ENCODE measurements at places on chromosomes 16 and 17.
A peak's percentile ranks its signal among the peaks of the same experiment; 100 is the strongest.

- no peak for DNase-seq
Measured at GRCh38 chr17:66420961-66421371, 118.6 kb downstream of the PRKCA start.

- no peak for DNase-seq
Measured at GRCh38 chr16:4138713-4139112, 22.5 kb upstream of the ADCY9 start.

- DNase-seq = peak; percentile 46
Measured at GRCh38 chr17:17129466-17129865, 76.7 kb downstream of the PLD6 start.

DNA sequence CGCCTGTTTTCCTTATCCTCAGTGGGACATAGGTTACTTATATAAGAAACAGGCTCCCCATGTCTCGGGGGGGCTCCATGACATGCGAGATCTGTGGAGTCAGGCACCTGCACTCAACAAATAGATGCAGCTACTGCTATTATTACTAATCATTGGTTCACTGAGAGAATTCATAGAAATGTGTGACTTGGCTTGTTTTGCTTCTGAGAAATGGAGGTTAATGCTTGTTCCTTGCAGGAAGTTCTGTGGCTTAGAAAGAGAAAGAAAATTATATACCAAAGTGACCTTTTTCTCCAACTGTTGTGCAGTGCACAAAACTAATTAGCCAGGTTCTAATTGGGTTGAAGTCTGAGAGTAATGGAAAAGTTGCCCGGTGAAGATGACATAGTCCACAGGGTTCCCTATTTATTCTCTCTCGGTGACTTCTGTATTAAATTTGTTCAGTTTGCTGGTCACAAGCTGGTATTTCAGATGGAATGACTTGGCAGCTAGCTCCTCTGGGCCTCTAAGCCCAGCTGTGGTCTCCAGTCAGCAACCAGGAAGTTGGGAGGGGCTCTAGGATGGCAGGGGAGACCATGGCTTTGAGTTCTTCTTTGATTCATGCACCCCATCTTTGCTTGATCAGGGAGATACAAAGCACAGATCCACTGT is 17.6 kb upstream of the MAF start:
- no peak for DNase-seq

GRCh38 chr17:9487406-9487805 is 88.2 kb downstream of the STX8 start:
- DNase-seq = no peak

DNA sequence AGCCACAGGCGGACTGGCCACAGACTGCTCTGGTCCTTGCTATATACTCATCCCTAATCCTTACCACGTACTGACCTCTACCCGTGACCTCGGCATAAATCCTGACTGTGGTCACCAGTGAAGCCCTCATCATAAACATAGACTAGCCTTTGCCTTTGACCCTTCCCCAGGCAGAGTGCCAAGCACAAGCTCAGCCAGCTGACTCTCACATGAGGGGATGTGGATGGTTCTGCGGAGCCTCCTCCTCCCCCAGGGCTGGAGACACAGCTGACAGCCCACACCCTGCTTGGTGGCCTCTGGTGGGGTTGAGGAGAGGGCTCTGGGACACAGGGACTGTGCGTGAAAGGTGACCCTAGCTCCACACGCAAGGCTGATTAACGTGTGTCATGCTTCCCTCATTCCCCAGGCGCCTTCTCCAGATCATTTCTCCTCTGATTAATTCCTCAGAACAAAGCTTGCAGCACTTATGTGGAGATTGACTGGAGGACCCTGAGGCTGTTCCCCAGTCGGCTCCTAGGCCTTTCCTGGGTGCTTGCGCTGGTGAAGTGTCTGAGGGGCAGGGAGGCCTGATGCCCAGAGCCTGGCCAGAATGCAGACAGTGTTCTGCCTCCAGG is 241.5 kb upstream of the NLRP1 start:
- DNase-seq = no peak

DNA sequence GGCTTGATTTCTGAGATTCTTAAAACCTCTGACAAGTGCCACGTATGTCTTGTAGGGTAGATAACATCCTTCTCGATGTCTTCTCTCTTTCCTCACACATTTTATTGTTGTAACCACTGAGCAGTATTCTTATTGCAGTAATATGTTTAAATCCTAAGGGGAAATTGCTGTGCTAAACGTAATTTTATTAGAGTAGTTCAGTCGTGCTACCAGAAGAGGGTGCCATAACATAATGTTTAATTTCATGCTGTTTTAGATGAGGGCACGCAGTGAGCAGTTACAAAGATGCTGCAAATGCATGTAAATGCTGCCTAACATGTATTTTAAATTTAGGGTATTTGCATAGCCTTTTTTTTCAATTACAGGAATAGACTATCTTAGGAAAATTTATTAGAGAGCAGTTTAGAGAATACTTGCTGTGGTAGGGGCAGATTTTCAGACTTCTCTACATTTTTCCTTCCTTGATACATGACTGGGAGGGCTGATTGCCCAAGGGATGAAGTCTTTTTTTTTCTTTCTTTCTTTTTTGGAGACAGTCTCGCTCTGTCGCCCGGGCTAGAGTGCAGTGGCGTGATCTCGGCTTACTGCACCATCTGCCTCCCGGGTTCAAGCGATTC is 51.7 kb downstream of the GAN start:
- peak; percentile 60 for DNase-seq

DNA sequence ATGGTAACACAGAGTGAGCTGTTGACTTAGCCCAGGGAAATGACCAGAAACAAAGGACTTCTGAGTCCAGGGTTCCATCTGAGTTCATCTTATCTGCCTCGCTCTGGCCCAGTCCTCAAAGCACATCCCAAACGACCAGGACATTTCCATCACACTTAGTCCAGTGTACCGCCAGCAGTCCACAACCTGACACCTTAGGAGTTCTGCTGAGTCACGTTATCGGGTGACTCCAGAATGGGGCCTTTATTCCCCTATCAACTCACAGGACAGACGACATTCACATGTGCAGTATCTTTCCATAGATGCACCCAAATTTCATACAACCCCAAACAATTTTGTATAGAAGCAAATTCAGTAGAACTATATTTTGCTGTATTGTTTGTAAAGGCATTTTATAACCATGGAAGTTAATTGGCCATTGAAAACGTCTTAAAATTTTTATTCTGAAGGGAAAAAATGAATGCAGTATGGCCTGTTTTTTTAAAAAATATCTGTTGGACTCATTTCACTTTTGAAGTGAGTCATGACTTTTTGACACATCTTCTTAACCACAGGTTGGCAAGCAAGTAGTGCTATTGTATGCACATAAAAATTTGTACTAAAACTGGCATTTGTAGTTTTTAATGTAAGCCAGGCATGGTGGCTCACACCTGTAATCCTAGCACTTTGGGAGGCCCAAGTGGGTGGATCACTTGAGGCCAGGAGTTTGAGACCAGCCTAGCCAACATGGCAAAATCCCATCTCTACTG is 46.3 kb downstream of the ZNF18 start:
- no peak for DNase-seq

- DNase-seq = peak; percentile 81
Measured at GRCh38 chr17:38608648-38609047, 2.9 kb upstream of the SRCIN1 start.

GRCh38 chr17:74644419-74644818 is 20.9 kb upstream of the CD300E start:
- no peak for DNase-seq

DNA sequence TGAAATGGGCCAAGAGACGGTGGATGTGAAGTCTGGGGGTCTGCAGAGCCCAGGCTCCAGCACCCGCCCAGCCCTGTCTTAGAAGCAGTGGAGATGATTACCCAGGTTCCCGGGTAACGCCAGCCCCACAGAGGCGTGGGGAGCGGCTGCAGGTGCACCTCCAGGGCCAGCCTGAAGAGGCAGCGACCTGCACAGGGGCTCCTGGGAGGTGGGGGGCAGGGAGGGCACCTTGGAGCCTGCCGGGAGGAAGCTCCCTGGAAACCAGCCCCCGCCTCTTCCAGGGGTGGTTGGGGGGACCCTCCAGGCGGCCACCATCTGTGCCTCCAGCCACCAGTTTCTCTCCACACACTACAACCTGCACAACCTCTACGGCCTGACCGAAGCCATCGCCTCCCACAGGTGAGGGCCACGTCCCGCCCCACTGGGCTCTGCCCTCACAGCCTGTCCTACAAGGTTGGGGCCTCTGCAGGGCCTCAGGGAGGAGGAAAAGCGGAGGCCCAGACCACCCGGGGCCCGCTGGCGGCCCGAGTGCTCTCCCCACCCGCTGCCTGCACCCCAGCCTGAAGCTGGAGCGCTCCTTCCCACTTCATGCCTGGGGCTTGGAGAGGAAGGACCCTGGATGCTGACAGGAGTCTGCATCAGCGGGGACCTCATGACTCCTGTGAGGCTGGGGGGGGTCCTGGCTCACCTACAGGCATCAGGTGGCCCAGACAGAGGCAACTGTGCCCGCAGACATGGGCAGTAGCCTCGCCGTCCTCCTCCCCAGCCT is 10.5 kb downstream of the GAA start:
- DNase-seq = peak; percentile 23

DNA sequence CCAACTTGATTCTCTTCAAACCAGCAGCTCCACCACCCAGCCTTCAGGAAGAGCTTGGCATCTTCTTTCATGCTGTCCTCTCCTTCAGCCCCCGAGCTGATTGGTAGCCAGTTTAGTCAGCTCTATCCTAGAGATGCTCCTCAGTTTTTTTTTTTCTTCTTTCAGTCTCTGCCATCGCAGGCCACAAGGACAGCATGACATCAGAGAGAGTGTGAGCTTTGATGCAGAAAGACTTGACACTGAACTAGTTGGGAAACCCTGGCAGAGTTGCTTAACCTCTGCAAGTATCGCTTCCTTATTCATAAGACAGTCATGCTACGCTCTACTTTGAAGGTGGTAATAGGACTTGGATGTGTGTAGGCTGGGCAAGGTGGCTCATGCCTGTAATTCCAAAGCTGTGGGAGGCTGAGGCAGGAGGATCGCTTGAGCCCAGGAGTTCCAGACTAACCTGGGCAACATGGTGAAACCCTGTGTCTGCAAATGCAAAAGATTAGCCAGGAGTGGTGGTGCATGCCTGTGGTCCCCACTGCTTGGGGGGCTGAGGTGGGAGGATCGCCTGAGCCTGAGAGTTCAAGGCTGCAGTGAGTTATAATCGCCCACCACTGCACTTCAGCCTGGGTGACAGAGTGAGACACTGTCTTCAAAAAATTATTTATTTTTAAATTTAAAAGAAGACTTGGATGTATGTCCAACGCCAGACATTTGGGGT is 2.6 kb downstream of the CD300LB start:
- DNase-seq = no peak

DNA sequence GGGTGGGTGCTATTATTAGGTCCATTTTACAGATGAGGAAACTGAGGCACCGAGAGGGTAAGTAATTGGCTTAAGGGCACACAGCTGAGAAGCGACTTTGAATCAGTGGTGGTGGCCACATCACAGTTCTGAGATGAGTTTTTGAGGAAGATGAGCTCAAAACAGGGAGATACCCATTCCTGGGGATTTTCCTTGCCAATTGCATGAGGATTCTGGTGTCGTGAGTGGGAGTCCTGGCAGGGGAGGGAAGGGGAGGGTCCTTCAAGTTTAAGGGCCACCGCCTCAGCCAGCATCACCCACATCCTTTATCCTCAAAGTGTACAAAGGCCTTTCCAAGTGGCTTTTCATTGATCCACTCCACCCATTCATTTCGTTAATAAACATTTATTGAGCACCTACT is 45.3 kb downstream of the IL21R start:
- DNase-seq = no peak

DNA sequence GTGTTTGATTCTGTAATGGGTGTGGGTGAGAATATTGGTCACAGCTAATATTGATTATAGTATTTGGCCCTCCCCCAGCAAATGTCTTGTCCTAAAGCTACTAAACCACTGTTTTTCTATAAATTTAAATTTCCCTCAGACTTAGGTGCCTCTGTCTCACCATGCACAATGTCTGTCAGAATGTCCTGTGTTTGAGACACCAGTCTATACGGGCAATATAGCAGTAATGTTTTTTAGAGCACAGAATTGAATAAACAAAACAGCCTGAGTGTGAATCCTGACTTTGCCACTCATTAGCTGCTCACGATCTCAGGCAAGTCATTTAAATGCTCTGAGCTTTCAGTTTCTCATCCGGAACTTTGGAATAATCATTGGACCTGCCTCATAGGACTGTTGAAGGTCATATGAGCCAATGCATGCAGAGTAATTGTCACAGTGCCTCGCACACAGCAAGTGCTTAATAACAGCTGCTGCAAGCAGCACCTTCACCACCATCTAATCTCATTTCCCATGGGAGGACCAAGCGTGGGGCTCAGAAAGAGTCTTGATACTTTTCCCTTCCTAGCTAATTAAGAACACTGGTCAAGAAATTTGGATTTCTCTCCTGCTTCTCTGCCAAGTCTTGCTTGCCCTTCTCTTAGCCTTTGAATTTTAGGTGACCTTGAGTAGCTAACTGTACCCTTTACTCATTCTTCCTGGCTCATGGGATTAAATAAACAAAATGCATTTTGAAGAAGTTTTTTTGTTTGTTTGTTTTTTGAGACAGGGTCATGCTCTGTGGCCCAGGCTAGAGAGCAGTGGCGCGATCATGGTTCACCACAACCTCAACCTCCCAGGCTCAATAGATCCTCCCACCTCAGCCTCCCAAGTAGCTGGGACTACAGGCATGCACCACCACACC is 9.8 kb downstream of the HLF start:
- DNase-seq = no peak

GRCh38 chr16:9176547-9177418 is 85.3 kb downstream of the HAPSTR1 start:
- no peak for DNase-seq

DNA sequence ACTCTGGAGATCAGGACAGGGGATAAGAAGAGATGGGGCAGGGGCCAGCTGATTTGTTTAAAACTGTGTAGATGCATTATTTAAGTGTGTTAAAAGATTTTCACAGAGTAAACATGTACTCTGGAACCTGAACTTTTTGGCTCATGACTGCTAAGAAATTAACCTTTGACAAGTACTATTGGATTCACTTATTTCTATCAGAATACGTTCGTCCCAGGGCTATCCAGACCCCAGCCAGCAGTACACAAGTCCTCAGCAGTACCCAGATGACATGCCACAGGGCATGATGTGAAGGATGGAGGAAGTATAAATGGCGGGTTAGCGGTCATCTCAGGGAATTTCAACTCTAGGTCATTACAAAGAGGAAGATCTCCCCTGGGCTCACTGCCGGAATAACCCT is 253.7 kb downstream of the STX8 start:
- no peak for DNase-seq

DNA sequence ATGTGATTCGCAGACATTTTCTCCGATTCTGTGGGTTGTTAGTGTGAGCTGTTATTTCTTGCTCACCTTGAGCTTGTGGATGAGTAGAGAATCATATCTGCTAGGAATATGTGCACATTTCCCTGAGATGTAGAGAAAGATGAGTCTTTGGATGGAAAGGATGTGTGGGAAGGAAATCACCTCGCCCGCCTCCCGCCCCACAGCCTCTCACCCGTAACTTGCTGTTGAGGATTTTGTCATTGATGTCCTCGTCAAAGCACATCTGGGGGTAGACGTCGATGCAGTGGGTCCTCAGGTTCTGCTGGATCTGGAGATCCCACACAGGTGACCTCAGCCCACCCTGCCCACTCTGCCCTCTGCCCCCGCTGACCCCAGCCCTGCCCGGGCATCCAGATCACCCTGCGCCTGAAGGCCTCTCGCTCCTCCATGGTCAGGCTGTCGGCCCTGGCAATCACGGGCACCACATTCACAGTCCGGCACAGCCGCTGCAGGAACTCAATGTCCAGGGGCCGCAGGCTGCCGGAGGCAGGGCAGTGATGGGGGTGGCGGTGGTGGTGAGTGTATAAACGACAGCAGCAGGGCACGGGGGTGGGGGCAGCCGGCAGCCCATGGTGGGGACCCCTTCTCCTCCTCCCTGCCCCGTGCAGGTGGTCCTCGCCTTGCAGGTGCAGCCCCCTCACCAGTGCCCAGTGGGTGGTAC is 4.7 kb downstream of the SEPTIN12 start:
- DNase-seq = no peak

All from DMS53 (cell line).